Non-pigmented ciliary epithelial cell (primary cell): ENCODE measurements at places on chromosomes 11 and 22.

GRCh38 chr11:72770799-72771198 lies 18.6 kb upstream of the ARAP1 start:
- DNase-seq: no peak

DNA sequence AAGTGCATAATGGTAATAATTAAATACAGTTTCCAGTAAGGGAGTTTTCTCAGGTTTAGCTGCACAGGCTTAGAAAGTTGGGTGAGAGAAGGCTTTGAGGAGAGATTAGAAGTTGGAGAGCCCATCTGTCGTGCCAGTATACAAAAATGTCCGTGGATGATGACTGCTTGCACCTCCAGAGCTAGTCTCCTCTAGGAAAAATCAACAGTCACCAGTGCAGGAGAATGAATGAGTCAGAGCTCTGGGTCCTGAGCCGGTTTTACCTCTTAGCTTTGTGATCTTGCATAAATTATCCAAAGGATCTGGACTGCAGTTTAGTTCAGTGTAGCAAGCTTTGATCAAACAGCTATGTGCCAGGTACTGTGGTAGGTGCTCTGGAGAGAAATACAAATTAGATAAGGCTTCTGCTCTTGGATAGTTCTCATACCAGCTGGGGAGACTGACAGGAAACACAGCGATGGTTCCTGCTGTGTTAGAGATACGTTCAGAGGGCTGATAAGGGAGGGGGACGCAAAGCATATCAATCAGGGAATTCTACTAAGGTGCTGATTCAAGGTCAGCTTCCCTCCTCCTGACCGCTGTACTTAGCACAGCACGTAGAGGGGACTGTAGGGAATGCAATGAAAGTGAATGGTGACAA lies 125.9 kb downstream of the TEAD1 start:
- no peak for DNase-seq

- no peak for DNase-seq
Observed at GRCh38 chr11:95257456-95257971, 26.5 kb upstream of the SESN3 start.

DNA sequence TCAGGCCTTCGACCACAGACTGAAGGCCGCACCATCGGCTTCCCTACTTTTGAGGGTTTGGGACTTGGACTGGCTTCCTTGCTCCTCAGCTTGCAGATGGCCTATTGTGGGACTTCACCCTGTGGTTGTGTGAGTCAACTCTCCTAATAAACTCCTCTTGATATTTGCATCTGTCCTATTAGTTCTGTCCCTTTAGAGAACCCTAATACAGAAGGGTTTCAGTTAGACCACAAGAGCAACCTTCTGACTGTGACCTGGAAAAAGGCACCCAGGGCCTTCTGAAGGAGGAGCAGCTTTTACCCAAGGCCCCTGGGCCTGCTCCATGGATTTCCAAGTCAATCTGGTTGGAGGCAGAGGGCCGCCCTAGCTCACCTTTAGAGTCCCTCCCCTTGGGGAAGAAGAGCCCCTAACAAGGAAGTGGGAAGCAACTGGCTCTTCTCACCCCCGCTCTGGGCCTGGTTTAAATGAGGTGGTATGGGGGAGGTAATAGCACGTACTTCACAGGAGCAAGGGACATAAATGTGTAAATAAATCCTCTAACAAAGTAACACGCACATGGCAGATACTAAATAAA lies 11.2 kb upstream of the CHST1 start:
- DNase-seq: no peak

DNA sequence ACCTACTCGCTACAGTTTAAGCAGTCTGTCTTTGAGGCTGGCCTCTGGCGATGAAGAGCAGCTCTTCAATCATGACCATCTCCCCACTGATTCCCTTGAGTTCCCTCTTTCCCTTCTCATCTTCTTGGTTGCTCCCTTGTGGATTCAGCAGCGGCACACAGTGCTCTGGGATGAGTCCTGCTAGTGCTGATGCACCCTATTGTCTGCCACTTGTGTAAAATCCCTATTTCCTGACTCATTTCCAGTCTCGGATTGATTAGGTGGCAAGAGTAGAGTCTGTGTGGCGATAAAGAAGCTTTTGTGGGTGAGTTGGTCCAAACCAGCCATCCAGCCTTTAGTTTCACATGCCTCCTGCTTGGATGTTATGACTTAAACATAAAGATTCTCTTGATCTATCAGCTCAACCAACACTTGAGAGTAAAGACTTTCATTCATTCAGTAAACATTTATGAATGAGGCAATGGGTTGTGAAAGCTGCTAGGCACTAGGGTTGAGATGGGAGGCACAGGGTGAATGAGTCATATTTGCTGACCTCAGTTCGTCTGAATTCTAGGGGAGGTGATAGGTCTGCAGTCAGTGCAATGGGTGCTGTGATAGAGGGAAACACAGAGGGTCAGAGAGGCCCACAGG lies 219.4 kb upstream of the RAG2 start:
- peak; percentile 3 for DNase-seq

DNA sequence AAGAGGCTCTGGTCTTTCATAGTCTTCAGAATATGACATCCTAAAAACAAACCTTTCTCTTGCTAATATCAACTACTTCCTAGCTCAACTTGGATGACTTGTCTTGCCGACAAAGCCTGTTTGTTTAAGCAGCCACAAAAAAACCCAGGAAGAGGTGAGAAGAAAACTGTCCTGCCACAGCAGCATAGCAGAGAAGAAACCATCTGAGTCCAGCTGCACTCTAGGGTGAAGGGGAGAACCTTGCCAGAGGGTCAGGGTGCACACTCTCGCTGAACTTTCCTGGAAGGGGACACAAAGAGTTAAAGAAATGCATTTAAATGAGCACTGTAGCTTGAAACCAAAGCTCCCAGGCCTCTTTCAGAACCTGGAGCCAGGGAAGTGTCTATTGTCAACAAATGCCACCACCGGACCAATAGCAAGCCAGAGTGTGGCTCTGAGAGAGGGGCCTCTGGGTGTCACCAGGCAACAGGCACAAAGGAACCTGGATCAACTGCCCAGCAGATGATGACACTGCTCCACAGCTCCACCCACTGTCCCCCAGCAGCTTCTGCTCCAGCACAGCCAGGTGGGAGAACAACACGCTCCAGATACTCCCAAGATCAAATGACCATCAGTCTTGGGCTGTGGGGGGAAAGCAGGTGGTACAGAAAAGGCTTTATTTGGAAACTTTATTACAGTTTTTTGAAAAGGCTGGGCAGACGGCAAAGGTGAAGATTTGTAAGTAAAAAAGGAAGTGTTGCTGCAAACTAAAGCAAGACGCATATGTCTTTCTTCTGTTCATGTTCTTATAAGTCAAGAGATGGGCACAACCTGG lies 105.7 kb downstream of the RASSF10 start:
- DNase-seq: no peak

DNA sequence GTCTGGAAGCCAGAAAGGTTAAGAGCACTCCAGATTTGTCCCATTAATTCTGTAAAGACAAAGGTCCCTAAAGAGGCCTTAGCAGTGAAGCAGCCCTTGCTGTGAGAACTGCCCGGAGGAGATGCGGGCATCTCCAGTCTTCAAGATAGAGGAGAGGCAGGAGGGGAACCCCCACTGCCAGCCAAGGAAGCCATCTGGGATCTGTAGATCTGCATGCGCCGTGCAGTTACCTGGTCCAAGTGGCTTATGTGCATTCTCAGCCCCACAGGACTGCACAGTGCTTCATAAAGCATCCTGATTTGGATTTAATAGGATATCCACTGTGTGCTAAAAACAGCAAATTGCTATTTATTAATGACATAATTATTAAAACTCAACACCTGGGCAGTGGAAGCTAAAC lies 834.6 kb downstream of the NTM start:
- DNase-seq: no peak

GRCh38 chr22:11627436-11627797 lies 3900.6 kb upstream of the OR11H1 start:
- DNase-seq: no peak

GRCh38 chr11:87128372-87128771 lies 90.6 kb downstream of the TMEM135 start:
- no peak for DNase-seq

GRCh38 chr22:30327864-30328345 lies 1.2 kb upstream of the TBC1D10A start:
- DNase-seq: no peak

- DNase-seq: no peak
Observed at GRCh38 chr22:19555651-19556050, 31.4 kb upstream of the CLDN5 start.

DNA sequence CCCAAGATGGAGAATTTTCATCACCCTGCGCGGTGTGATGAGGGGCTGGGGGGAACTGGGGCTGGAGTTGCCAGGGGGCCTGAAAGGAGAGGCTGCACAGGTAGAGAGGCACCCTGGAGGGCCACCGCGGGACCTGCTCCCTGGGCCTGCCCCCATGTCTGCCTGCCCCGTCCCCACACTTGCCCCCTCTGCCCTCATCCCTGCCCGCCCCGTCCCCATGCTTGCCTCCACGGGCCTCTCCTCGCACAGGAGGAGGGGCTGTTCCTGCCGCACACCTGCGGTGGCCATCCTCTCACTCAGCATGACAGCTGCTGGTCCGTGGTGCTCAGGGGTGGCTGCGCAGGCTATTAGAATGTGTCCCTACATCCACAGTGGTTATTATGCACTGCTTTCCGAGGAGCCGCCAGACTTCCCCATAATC lies 43.5 kb downstream of the LINC01488 start:
- DNase-seq: no peak

DNA sequence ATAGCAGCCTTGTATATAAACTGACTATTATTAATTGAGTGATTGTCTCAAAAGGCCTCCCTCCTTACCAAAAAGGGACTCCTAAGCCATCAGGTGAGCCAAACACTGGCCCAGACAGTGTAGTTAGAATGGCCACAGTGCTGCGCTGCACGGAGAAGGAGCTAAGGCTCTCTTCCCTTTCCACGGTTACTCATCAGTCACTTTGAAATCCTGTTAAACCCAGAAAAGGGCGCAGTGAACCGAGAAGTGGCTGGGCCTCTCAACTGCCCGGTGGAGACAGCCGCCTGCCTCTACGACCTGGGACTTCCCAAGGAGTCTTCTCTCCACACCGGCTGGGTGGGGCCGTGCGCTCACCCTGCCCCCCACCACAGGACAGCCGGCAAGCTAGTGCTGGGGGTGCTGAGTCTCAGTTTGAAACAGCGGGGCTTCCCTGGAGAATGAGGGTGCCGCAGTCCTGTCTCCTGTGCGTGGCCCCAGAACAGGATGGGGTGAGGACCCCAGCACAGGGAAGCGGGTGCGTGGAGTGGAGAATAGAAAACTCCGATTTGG lies 1.3 kb downstream of the MYH9 start:
- no peak for DNase-seq

DNA sequence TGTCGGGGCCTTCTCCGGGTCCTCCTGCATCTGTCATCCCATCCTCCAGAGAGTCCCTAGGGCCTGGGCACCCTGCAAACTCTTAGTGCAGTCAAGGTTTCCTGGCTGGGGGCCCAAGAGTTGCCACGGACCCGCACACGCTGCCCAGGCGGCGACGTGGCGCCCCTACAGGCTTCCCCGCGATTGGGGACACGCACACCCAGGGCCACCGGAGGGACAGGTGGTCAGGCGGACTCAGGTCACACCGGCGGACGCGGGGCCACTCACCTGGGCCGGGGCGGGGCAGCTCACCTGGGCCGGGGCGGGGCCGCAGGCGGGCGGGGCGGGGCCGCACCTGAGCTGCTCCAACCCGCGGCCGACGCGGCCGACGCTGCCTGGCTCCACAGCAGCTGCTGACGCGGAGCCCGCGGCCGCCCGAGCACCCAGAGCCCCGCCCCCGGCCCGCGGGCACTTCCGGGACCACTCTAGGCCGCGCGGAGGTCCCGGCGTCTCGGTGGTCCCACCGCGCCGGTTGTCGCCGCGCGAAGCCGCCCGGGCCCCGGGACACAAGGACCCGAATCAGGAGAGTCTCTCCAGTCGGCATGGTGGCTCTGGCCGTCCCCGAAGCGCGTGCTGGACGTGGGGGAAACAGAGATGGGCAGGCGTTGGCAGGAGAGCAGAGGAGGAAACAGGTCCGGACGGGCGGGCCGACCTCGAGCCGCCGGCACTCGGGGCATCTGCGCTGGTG lies at the start of gene ZNF70:
Gene ZNF70, minus strand, starts transcription at position 399 of the 727 bp plus-strand sequence. CDS start 5,972 bp downstream, outside the sequence.
- no peak for DNase-seq
